ENCODE measurements at places on chromosomes 4 and X.

DNA sequence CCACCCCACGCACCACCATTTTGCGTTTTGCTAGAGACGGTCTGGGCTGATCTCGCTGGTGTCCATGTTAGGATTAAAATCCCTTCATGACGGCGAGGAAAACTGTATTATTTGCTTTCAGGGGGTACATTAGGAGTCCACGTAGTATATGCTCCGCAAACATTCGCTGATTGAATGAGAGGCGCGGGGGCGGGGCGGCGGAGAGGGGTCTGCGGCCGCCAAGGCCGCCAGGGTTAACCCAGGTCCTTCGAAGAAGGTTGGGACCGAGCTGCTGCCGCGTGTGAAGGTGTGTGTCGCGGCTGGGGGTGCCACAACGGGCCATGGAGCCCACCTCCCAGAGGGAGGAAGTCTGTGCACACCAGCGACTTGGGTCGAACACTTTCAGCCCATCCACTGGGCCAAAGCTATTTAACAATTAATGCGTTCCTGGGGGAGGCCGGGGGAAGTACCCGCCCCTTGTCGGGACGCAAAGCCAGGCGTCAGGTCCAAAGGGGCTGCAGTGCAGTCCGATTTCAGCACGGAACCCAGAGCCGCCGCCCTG, 6.4 kb upstream of the PITX2 start:
- DNase-seq: no peak

DNA sequence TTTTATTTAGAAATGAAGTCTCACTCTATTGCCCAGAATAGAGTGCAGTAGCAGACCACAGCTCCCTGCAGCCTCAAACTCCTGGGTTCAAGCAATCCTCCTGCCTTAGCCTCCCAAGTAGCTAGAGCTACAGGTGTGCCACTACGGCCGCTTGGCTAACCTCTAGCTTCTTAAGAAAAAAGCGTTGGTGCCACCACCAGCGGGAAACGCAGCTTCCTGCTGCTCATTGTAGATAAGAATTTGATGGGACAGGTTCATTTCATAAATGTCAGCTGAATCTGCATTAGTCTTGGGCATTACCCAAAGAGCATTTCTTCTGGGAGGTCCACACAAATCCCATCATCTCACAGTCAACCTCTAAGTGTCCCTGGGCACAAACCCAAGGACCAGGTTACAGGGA, 33.2 kb upstream of the NAP1L5 start:
- DNase-seq: no peak

- no peak for DNase-seq
Observed at GRCh38 chr4:3465698-3466671, 2.9 kb downstream of the DOK7 start.

DNA sequence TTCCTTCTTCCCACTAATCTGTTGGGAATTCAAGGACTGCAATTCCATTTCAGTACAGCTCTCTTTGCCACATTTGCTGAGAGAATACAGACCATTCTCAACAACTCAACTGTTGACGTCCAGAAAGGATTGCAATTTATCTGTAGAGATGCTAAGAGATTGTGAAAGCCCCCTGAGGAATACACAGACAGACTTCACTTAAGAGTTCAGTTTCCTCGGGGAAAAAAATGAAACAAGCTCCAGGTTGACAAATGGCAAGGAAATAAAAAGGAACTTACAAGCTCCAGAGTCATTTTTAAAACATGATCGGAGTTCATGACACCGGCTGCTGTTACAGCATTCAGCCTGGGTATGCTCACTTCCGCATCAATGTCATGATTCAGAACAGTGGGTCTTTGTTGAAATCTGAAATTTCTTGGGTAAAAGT, 13.8 kb downstream of the TLR10 start:
- DNase-seq: no peak

DNA sequence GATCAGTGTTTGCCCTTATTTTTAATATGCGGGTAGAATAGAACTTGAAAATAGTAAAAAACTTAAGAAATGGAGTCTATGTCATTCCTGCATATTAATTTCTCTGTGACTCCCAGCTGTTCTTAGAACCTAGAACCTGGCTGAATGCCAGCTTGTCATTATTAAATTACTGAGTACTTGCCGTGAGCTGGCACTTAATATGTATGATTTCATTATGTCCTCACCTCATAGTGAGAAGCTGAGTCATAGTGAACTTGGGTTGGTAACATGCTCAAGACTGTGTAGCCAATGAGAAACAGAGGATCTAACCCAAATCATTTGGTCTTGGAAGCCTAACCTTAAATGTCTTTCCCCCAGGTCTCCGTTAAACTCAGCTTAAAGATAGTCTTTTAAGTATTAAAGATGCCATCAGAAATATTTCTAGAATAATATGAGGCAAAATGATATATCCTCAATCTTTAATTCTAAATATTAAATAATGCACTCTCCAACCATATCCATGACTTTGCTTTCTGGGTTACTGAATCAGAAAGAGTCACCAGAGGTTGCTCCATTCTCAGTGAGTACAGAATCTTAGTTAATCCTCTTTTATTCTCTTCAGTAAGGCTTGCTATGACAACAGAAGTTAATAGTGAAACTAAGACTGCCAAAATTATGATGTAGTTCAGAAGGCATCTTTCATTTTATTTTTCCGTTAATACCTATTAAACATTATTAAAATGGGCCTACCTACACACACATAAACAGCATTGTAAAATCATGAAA, 58.6 kb upstream of the TLL1 start:
- no peak for DNase-seq

DNA sequence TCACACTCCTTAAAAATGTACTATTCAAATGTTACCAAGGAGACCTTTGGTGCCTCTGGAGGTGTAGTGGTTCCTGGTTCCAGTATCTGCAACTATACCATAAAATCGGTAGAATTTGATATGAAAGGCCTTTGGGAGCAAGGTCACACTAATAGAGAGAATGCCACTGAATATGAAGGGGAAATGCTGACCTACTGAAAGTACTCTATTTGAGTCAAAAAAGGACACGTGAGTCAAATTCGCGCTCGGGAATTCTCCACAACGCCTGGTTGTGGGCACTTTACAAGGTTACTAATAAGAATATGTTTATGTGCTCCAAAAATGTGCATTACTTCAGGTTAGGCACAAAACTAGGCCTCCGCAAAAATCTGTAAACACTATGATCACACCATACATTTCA, 39.5 kb upstream of the RELL1 start:
- no peak for DNase-seq

GRCh38 chr4:174394915-174395314, 111.2 kb downstream of the CEP44 start:
- DNase-seq: peak; percentile 57

DNA sequence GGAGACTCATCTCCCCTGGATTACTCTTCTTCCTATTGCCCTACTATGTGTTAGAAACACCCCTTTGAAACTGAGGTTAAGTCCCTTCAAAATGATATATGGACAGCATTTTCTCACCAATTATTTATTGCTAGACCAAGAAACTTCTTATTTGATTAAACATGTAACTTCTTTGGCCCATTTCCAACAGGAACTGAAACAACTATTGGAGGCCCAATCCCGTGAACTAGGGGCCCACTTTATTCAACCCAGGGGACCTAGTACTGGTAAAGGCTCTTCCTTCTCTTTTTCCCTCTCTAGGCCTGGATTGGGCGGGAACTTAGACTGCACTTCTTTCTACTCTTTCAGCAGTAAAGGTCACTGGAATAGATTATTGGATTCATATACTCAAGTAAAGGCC, 16.7 kb upstream of the COL25A1 start:
- DNase-seq: no peak

GRCh38 chr4:105277702-105278101, 131.0 kb downstream of the TET2 start:
- DNase-seq: no peak

DNA sequence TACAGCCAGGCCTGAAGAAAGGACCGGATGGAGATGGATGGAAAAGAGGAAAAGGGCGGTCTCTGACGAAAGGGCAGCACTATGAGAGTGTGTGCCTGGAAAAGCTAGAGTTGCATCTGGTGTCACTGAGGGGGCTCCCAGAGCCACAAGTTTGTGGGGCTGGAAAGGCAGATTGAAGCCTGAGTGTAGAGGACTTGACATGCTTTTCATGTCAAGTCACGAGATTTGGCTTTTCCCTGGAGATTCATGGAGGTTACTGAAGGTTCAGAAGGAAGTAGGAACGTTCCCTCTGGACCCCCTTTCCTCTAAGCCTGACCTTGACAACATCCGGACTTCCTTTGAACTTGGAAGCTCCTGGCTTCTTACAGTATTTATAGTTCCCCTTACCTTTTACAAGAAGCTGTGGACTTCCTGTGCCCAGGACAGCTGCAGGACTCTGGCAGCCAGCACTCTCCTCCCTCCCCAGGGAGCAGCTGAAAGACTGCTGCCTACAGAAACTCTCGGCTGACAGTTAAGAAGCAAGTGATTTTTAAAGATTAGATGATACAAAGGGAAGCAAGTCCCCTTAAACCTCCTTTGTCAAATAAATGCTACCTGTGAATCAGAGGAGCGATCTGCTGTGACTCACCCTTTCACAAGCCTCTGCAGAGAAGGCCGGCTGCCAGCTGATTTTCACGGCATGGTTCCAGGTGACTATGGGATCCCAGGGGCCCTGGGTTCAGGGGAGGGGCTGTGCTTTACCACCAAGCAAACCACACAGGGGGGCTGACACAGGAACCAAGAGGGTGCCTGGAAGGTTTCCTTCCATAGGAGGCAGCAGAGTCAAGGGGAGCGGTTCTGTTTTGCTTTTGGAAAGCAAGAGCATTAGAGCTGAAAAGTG, 72.9 kb upstream of the STIM2 start:
- DNase-seq: peak; percentile 32

GRCh38 chr4:139622901-139623381, 42.7 kb upstream of the MGST2 start:
- DNase-seq: no peak

GRCh38 chrX:130726661-130727060, 176.3 kb downstream of the ENOX2 start:
- peak; percentile 20 for DNase-seq

DNA sequence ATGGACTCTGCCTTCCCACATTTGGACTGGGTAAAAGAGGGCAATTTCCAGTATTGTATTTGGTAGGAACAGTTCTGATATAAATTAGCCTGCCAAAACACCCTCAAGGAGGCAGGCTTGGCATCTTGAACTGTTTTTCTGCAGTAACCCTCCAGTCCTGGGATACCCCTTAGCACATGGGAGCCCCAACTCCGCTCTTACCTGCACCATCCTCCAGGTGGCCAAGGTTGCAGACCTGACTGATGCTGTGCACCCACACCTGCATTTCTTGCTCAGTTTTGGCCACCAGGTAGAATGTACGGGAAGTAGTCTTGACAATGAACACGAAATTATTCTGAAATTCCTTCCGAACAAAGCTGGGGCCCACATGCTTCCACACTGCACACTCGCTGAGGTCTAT, 35.1 kb downstream of the GAB3 start:
- DNase-seq: no peak

GRCh38 chr4:39613093-39613656, 25.5 kb downstream of the SMIM14 start:
- no peak for DNase-seq

All from HS-5 (cell line).